ENCODE measurements at places on chromosomes 12 and 14.

DNA sequence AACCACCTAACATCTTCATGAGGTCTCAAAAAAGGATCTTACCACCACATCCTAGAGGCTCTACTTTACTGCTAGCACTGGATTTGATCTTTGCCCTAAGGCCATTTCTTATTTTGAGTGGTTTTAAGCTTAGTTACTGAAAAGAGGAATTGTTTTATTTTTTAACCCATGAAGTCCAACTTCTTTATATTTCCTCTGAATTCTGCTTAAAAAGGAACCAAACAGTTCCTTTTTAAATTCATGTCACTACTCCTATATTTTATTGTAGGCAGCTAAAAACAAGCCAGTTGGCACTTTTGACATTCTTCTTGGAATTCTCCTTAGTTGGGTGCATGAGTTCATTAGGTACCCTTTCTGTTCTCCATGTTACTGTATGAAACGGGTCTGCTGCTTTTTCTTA lies 76.4 kb downstream of the FGD4 start:
- DNase-seq, result no peak

DNA sequence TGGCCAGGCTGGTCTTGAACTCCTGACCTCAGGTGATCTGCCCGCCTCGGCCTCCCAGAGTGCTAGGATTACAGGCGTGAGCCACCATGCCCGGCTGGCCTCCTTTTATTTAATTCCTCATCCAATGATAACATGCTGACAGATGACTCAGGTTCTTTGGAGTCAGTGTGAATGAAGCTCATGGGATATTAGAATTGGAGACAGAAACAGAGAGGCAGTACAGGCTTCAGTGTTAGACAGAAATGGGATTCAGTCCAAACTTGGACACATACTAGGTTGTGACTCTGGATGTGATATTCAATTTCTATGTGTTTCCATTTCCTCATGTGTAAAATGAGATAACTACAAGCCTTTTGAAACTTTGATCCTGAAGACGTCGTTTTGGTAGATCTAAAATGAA lies 47.3 kb downstream of the PDE3A start:
- no peak for DNase-seq

- DNase-seq, result peak; percentile 62
Observed at GRCh38 chr12:5244513-5244972, 187.4 kb upstream of the NTF3 start.

- DNase-seq, result no peak
Observed at GRCh38 chr14:105117257-105117646, 51.3 kb downstream of the JAG2 start.

- no peak for DNase-seq
Observed at GRCh38 chr12:123559468-123559867, 24.9 kb upstream of the TMED2 start.

GRCh38 chr14:57962325-57963035 lies 96.6 kb upstream of the SLC35F4 start:
- no peak for DNase-seq

DNA sequence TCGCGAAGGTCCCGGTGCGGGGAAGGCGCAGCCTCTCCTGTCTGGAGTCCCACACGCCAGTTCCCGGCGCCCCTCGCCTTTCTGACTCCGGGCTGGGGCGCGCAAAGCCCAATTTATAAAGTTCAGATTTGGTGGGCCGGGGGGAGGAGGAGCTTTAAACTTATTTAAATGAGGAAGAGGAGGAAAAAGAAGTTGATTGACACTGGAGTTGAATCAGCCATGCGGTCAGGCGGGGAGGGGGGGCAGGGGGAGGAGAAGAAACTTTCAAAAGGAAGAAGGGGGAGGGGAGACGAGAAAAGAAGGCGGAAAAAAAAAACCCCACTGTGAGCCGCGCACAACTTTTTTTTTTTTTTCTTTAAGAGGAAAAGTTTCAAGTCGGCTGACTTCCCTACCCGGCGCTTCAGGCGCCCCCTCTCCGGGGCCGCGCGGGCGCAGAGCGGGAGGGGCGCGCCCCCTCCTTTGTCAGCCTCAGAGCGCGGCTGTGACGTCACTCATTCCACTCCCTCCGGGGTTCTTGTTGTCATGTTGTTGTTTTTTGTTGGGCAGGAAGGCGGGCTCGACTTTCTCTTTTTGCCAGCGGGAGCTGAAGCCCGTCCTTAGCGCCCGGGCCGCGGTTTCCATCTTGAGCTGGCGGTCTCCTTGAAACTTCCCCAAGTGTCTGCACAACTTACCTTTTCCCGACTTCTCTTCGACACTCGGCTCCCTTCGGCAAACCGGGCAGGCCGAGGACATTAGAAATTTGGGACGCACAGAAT lies at the start of gene ZFP36L1:
ZFP36L1 (minus strand) TSS at position 89 of the 755 bp plus-strand sequence. CDS start 129 bp downstream, outside the sequence.
- peak; percentile 94 for DNase-seq

Data from left colon (tissue), 2 donors.